ENCODE measurements at places on chromosomes 4 and X.

- no peak for DNase-seq
Observed at GRCh38 chr4:108036213-108036612, 46.5 kb downstream of the HADH start.

DNA sequence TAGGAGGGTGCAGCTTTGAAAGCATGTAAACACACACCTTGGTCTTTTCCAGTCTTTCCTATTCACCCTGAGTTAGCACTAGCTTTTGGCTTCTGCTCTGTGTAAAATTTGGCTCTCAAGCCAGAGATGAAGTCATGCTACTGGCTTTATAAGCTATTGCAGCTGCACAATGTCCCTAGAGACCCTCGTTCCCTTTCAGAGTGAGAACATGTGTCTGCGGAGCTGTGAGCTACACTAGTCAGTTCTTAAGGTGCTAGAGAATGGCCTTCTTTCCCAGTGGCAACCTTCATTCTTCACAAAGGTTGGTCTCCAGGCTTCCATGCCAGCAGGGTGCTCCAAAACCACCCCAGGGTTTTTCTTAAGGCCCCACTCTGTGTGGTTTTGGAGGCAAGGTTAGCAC is 199.1 kb downstream of the SPATA18 start:
- peak; percentile 68 for DNase-seq

- DNase-seq, result peak; percentile 90
Observed at GRCh38 chr4:53479736-53480525, 102.5 kb downstream of the FIP1L1 start.

DNA sequence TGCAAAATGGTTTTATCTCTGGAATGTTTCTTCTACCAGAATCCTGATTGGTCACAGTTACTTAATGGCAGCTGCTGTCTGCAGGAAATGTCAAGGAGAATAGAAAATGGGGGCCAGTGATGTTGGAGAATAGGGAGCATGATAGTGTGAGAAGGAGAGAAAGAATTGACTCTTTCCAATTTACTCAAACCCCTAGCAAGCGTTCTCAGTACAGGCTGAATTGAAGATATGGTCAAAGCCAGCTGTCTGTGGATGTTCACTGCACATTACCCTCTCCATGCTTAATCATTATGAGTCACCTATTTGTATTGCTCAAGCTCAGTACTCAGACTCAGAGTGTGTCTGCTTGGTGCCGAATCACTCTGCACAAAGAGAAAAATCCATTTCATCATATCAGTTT is 57.8 kb upstream of the FAM47B start:
- DNase-seq, result peak; percentile 82

DNA sequence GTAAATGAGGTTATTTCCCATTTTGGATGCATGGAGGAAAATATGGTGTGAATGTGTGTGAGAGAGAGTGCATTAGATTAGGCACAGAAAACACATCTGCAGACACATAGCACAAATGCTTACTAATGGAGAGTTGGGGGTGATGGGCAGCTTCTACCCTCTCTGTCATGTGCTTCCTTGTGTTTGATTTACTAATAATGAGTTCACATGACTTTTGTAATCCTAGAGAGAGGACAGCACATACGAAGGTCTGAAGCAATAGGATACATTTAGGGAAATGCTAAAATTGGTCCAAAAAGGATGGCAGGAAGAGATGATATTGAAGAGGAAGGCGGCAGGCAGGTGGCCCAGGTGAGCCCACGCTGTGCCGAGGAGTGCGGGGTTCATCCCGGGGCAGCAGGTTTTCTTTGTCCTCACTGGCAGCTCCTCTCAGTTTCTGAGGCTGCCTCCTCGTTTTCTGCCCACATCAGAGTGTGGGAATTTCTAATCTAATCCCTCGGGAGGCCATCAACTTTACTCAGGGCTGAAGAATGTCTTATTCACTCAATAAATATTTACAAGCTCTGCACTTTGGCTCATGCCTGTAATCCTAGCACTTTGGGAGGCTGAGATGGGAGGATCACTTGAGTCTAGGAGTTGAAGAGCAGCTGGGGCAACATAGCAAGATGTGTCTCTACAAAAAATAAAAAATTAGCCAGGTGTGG is 15.9 kb upstream of the MAP9 start:
- DNase-seq, result peak; percentile 88

GRCh38 chr4:181896614-181897013 is 346.6 kb upstream of the TENM3 start:
- peak; percentile 52 for DNase-seq

- peak; percentile 53 for DNase-seq
Observed at GRCh38 chr4:136036744-136037143, 1495.5 kb downstream of the PCDH18 start.

- DNase-seq, result no peak
Observed at GRCh38 chr4:35649778-35650177, 594.5 kb downstream of the ARAP2 start.

DNA sequence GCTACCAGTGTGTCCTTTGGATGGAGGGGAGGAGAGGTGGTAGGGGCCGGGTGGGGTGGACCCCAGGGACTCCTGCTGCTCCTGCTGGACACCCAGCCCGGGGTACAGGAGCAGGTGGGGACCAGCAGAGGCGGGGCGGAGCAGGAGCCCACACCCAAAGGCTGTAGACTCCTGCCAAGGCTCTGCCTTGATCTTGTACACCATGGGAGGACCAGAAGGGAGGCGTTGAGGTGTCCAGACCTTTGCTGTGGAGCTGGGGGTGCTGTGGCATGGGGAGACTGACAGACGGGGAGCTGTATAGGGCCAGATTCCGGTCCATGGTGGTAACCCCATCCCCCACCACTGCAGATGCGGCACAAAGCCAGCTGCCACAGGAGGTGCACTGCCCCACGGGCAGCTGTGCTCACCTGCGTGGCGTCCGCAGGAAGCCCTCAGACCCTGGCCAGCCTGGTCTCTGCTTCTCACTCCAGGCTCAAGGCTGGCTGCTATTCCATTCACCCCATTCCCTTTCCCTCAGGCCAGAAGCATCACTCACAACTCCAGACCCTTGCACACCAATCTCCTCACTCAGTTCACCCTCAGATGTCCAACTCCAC is 5.0 kb upstream of the SLC26A1 start:
- DNase-seq, result no peak

DNA sequence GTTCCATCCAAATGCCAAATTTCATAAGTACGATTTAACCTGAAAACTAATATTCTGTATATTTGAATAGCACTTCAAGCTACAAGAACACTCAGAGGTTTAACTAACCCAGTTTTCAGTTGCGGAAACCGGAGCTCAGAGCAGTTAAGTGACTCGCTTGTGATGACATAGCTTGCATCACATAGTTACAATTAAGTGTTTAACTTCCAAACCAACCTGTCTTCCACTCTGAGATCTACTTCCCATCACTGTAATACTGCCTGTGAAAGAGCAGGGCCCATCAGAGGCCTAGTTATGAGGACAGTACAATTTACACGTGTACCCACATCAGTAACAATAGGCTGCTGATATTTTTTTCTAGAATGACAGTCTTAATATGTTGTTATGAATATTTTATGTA is 120.3 kb downstream of the MAD2L1 start:
- DNase-seq, result no peak

GRCh38 chrX:3191201-3191600 is 149.9 kb downstream of the ARSF start:
- peak; percentile 83 for DNase-seq
